Panc1 (cell line): ENCODE measurements at places on chromosomes 4 and X.

DNA sequence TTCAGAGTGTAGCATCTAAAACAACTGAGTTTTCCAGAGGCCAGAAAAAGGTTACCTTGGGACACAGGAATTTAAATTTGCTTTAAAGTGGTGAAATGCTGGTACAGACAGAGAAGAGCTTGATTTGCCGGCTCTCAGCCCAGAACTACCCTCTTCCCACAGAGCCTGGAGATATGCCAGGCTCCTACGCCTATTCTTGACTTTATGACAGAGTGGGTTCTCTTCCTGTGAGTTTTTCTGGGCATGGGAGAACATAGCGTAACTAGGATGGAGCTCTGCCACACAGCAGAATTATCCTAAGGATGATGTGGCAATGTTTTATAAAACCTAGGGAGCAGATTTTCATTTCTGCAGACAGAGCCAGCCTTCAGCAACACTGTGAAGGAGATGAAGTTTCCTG is 241.8 kb downstream of the GRIA3 start:
- no peak for DNase-seq

- no peak for DNase-seq
Observed at GRCh38 chr4:78121338-78121904, 64.3 kb downstream of the FRAS1 start.

GRCh38 chr4:55123791-55124190 is 1.6 kb downstream of the KDR start:
- no peak for DNase-seq

DNA sequence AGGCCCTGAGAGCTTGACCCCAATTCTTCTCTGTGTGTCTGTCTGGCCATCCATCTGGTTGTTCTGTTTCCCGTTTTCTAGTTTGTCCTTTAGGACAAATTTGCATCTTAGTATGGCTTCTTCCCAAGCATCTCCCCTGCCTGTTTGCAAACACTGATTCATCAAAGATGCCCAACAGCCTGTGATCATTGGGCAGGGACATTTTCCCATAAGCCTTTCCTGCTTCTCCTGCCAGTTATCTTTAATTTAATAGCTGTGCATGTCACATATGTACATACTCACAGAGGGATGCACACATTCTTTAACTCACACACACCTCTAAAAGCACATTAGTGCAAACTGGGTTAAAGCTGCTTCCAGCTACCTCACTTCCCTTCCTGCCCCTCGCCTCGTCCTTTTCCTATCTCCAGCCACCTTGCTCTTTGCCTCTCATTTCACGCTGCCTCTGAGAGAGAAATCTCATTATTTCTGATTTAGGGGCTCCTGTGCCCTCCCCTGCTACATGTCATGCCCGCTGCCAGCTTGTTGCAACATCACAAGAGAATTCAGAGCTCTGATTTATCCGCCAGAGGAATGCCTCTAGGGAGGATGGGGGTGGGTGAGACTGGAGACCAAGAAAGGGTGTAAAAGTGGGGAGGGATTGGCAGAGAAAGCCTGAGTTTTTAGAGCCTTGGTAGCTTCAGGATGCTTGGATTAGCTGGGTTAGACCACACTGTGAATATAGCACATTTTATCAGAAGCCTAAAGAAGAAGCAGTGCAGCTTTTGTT is 100.6 kb downstream of the NHS start:
- DNase-seq: no peak

DNA sequence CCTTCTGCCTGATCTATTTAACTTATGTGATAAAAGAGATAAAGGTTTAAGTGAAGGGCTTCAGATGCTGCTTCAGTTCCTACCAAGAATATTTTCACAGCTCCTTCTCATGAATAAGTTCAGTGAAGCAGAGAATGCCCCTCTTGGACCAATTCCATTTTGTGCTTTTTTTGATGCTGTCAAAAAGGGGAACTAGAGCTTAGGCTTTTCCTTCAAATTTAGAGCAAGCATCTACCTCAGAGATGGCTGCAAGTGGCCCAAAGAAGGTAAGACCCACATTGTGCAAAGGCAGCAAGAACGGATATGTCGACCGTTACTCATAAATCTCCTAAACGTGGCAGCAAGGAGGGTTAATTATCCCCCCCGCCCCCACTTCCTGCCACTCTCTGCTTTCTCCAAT is 4.5 kb downstream of the CHRDL1 start:
- DNase-seq: no peak

GRCh38 chr4:104815665-104816064 is 321.0 kb upstream of the CXXC4 start:
- no peak for DNase-seq

GRCh38 chr4:95095348-95095974 is 337.7 kb downstream of the BMPR1B start:
- no peak for DNase-seq

DNA sequence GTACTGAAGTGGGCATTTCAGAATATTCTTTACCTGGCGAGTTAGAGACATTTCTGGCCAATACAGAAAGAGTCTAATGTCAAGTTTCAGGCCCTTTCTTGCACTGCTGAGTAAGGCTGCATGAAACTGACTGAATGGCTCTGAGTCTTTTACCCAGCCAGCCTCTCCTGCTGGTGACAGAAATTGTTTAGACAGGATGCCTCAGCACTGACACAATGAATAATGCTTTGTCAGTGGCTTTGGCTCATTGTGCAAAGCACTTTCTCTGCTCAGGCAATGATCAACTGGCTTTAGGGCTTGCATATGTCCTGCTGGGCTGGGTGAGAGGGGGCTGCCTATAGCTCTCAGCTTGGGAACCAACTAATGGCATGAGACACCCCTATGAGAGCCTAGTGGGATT is 45.5 kb downstream of the CLNK start:
- no peak for DNase-seq

DNA sequence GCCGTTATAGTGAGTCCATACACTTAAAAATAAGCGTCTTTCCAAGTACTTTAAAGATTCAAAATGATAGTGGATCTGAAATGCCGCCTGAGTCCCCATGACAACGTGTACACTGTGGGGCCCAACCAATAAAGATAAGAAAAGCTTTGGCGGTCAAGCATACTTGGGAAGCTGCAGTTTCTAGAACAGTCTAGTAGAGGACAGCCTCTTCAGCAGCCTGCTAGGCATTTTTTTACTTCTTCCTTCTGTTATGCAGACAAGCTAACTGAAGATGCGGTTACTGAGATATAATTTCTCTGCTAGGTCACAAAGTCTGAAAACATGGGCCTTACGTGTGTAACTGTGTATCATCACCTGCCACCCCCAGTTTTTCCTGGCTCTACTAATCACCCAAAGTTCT is 402 bp upstream of the UPRT start:
- DNase-seq: no peak
